ENCODE measurements at places on chromosomes 2 and 18.
A peak's percentile ranks its signal among the peaks of the same experiment; 100 is the strongest.

- DNase-seq, result no peak
These were observed 10.7 kb upstream of the RNU4ATAC start for GRCh38 chr2:121519732-121520640.

DNA sequence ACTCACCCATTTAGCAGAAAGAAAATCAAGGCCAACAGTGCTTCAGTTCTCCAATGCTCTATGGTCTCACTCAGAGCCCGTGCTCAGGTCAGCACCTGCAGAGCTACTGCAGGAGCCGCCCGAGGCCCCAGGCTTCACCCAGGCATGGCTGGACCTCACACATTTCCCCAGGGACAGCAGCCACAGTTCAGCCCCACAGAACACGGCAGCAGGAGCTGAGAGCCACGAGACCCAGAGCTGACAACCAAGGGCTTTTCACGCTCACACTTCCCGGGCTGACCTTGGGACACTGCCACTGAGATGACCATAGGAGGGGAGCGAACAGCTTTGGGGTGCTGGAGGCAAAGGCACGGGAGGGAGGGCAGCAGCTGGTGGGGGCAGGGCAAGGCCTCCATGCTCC lies 4.2 kb downstream of the TMEM18 start:
- no peak for DNase-seq

DNA sequence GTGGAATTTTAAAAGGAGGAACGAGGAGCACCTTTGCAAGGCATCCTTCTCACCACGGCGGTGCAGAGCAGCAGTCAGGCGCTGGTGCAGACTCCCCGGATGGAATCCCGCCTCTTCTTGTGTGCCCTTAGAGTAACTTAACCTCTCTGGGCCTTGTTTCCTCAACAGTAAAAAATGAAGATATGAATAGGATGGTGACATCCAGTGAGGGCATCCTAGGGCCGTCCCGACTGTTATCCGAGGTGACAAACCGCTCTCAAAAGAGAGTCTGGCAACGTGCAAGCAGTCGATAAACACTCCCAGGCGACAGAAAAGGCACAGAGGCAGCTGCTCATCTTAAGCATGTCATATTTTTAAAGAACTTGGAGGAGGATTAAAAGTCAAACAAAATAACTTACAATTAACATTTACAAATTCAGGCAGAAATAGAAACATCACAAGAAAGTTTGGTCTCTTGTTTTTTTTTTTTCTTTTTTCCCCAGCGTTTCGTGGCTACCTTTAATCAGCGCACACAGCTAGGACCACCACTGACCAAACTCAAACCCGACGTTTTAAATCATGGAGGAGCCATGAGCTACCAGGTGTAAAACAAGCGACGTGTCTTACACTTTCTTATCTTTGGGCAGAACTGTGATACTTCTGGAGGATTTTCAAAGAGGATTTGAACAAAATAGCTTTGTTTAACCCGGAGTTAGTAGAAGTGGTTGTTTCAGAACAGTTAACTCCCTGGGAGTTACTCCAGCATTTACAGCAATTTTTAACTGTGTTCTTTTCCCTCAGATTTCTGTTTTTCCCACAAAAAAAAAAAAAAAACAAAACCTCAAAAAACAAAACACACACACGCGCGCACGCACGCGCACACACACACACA lies 2.1 kb downstream of the MBP start:
- no peak for DNase-seq

DNA sequence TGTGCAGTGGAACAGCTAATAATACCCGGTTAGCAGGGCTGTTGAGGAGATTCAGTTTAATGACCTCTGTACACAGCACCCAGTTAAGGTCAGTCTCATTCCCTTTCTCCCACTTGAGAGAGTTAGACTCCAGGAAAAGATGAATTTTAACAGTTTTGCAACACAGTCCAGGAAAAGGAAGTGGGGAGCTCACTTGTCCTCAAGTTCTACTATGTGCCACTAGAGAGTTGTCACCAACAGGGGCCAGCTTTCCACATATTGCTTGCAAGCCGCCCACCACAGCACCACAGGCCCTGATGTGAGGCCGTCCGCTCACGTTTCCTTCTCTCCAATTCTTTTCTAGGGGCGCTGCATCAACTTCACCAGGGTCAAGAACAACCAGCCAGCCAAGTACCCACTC lies 142.1 kb downstream of the GFPT1 start:
- DNase-seq, result no peak

GRCh38 chr18:61528961-61529360 lies 195.7 kb downstream of the CDH20 start:
- no peak for DNase-seq

DNA sequence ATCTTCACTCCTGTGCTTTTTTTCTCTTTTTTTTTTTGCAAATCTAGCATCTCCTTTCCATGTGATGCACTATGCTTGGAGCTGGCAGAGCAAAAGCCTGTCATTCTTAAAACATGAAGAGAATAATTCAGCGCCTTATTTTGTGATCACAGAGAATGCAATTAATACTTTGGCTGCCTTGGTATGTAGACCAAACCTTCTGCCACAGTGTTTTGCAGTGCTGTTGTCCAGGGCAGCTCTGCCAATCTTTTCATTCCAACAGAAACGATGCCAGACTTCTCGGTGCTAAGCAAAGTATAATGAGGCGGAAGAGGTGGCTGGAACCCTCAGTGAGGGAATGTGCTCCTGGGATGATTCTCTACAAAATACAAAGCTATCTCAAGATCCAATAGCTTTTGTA lies 25.6 kb downstream of the BCL2 start:
- no peak for DNase-seq

- no peak for DNase-seq
These were observed 246.5 kb downstream of the HAUS1 start for GRCh38 chr18:46350598-46351159.

DNA sequence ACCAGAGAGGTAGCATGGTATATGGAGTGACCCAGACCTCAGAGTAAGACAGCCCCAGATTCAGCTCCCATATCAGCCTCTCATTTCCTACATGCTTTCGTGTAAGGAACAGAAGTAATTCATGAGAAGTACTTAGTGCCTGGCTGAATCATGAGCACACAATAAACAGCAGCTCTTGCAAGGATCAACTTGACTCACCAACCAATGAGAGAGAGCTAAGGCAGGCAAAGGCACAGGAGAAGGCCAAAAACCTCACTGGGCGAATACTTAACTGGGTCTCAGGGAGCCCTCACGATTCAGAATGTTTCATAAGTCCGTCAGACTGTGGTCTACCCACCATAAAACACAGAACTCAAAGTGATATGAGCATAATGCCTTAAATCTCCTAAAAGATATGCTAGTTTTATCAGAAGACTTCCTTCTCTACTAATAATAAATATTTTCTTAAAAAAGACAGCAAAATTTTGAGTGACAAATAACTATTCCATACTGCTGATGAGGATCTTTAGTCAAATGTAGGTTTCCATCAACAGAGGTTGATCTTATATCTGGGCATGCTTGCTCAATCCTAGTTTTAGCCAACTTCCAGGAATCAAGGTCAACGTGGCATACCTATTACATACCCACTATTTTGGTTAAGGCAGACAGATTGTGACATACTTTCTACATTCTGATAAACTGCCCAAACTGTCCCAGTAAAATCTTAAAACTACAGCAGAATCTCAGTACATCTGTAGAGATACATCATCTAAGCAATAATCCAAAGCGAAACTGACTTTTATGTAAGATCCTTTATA lies 34.9 kb downstream of the IMMT start:
- no peak for DNase-seq

DNA sequence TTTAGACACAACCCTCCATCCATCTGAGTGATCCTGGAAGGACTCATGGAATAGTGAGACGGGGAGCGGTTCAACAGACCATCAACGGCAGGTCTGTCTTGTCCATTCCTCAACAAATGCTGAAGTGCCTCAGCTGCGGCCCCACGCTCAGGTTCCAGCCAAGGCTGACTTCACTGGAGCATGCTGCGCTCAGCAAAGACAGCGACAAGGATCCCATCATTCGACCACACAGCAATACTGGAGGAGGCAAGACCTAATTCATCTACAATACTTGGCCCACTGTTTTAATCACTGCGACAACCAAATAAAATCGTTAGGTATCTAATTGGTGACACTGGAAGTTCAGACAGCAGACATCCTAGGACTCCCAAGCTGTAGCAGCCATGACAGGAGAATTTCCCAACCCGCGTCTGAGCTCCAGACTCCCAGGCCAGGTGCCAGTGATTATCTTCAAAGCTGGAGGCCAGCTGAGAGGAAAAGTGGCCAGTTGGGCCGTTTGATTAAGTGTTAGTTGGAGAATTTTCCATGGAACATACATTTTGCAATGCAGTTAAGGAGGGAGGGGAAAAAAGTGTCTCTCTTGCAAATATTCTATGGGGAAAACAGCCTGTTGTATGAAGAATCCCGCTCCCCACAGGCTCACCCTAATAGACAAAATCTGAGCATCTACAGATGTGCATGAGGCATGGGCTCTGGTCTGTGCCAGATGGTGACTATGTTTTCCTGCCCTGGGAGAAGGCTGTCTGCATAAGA lies 92.5 kb upstream of the SLC35G4 start:
- no peak for DNase-seq

- DNase-seq, result no peak
These were observed 37.0 kb downstream of the EIF4E2 start for GRCh38 chr2:232587512-232587911.

DNA sequence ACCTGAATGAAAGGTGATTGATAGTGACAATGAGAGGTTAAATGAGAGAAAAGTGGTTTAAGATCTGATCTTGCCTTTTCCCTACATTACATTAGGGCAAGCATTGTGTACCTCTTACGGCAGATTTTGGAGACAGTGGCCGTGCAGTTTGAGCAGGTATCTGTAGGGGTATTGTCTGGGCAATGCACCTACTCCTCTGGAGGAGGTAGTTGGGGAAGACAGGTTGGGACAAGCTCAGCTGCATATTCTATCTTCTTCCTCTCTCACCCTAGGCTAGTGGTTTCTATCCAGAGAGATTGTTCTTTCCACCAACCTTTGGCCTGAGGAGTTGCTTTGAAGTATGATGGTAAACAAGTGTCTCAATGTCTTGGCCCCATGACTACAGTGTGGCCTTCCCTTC lies 323.2 kb downstream of the CYP26B1 start:
- no peak for DNase-seq

- no peak for DNase-seq
These were observed 70.0 kb downstream of the ACKR3 start for GRCh38 chr2:236639461-236640235.

- DNase-seq, result no peak
These were observed 400.3 kb upstream of the HNRNPA3 start for GRCh38 chr2:176812246-176812775.

DNA sequence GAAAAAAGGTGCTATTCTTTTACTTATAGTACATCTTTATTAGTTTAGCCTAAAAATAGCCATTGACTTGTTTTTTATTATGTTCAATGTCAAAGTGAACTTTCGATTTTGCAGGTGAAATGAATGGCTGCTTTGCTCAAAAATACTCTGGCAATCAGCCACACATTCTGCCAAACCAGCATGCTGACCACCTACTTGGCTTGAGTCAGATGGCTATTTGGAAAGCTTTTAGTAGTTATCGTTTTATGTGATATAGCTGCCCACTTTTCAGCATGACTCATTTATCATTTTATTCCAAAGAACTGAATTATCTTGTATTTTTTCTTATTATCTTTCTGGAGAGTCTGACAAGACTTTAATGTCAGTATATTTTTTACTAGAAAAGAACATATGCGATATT lies 1615.8 kb upstream of the TMEFF2 start:
- DNase-seq, result no peak

DNA sequence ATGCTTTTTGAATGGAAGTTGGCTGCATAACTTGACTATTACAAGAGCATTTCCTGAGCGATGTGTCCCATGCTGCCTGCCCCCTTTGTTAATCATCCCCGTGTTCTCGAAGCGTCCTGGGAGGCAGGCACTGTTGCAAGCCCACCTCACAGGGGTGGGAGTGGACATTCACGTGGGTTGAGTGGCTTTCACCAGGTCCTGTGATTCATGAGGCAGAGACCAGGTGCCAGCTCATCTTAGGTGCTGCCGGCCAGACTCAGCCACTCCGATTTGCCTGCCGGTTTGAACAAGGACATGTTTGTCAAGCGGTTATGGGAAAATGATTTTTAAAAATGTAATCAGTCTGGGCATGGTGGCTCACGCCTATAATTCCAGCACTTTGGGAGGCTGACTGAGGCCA lies 112.5 kb downstream of the ZNF532 start:
- DNase-seq, result no peak

- DNase-seq, result no peak
These were observed 4.3 kb downstream of the SMYD5 start for GRCh38 chr2:73218298-73218697.

GRCh38 chr2:189045836-189046235 lies 71.7 kb downstream of the COL3A1 start:
- no peak for DNase-seq

GRCh38 chr2:217901835-217902378 lies 100.9 kb downstream of the TNS1 start:
- no peak for DNase-seq

GRCh38 chr2:227703280-227703732 lies 14.5 kb downstream of the SLC19A3 start:
- no peak for DNase-seq

- peak; percentile 48 for DNase-seq
These were observed at the start of gene LTBP1 for GRCh38 chr2:32946314-32947075. Gene LTBP1, plus strand, starts transcription at chr2:32946953. Its CDS starts 372 bp downstream, at chr2:32947325.

- peak; percentile 74 for DNase-seq
These were observed 1.1 kb upstream of the CXCR4 start for GRCh38 chr2:136118819-136119716.

- no peak for DNase-seq
These were observed 453.2 kb downstream of the LPIN1 start for GRCh38 chr2:12199491-12200211.

All from stimulated activated CD4-positive, alpha-beta T cell treated with anti-CD3 and anti-CD28 coated beads, Interleukin-4, amount 100 ng/mL, for 24 hours (primary cell).